NCI-H526 treated with DMSO at 0.1 percent for 48 hours (cell line): ENCODE measurements at places on chromosomes 4 and X.

DNA sequence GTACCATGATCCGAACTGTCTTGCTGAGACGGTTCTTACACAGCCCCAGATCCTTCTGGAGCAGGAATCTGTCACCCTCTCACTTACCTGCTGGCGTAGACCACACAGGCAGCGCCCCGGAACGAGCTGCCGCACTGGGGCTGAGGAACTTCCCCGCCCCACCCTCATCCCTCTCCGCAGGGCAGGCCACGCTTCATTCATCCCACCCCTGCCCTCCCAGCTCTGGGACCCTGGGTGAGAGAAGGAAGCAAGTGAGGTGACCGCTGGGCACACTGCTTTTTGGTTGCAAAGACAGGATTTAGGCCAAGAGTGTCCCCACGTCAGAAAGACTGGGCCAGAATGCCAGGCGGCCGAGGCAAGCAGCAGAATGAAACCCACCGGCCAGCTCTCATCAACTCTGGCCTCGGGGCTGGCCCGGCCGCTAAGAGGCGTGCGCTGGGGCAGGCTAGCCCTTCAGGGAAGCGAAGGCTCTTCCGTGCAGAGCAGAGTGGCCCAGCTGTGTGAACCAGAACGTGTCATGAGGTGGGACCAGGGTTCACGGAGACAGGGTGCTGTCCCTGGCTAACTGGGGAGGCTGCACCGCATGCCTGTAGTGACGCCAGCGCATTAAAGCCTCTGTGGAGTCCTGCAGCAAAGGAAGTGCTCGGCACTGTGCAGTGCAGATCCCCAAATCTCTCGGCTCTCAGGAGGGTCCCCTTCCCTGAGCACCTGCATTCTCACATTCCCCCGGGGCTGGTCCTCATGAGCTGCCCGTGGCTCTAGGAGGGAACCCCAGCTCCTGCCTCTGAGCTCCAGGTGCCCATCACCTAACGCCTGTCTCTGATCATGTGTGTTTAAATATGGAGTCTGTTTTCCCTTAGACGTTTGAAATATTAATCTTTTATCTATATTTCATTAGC, 6.4 kb downstream of the LRPAP1 start:
- no peak for DNase-seq

GRCh38 chr4:183392377-183392776, 52.1 kb upstream of the CDKN2AIP start:
- no peak for DNase-seq

DNA sequence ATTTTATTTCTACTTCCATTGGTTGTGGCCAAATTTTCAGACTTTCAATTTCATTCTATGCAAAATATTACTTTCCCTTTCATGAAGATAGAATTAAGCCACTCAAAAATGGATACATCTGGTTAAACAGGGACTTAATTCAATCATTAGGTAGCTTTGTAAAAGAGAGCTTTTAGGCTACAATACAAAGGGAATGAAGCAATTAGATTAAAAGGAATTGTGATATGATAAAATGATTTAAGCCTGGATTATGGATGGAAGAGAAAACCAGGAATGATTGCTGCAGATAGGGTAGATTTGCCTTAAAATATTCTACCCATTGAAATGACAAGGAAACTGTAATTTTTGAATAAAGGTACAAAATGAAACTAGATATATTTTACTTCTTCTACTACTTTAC, 134.6 kb upstream of the PDHA2 start:
- DNase-seq, result no peak

GRCh38 chr4:52976523-52977230, 114.6 kb downstream of the RASL11B start:
- DNase-seq, result no peak
